Uterus (tissue), 4 donors: ENCODE measurements at places on chromosomes 16 and 17. TPM values are rescaled to one million over a fixed set of nuclear protein-coding genes. Genes with fewer than 3 reads are reported as not detected.

DNA sequence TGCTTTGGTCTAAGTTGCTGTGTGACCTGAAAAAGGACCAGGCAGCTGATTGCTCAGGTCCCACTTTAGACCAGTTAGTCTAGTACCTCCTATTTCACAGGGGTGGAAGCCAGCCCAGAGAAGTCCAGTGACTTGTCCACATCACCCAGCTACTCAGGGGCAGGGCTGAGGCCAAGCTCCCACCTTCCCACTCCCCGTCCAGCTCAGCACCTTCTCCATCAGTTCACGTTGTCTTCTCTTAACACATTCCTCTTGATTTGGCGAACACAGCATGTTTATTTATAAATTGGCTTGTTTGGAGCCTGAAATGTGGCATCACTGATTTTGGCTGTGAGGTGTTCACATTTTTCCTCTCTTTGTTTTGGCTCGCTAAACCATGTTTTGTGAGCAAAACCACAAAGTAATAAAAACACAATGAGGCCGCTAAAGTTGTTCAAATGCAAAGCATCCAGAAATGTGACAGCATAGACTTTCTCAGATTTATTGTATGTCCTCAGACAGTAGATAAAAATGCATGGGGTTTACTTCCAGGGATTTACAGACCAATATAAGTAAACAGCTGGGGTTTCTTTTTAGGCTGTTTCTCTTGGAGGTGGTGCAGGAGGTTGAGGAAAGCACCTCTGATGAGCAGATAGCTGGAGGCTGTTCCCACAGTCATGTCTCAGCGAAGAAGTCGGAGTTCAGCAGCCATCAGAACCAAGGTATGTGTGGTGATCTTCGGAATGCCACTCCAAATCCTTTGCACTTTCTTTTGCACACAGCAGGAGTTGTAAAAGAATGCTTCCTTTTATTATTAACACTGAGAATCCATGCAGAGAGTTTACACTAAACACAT is 88.4 kb downstream of the PLXDC1 start:
- DNase-seq: no peak

- no peak for DNase-seq
Measured at GRCh38 chr17:52064791-52065211, 93.7 kb downstream of the CA10 start.

- no peak for DNase-seq
Measured at GRCh38 chr17:13030459-13031300, 12.9 kb upstream of the ELAC2 start.

- no peak for DNase-seq
Measured at GRCh38 chr17:75774471-75774990, 9.5 kb upstream of the GALK1 start.

The ABCC3 gene
- total RNA-seq: 4.5 TPM

The KCTD19 gene
- not detected for total RNA-seq
